Fibroblast of skin of right biceps (primary cell): ENCODE measurements at places on chromosomes 12 and 14.

GRCh38 chr14:105290621-105291346 lies 10.0 kb downstream of the BRF1 start:
- DNase-seq = no peak

DNA sequence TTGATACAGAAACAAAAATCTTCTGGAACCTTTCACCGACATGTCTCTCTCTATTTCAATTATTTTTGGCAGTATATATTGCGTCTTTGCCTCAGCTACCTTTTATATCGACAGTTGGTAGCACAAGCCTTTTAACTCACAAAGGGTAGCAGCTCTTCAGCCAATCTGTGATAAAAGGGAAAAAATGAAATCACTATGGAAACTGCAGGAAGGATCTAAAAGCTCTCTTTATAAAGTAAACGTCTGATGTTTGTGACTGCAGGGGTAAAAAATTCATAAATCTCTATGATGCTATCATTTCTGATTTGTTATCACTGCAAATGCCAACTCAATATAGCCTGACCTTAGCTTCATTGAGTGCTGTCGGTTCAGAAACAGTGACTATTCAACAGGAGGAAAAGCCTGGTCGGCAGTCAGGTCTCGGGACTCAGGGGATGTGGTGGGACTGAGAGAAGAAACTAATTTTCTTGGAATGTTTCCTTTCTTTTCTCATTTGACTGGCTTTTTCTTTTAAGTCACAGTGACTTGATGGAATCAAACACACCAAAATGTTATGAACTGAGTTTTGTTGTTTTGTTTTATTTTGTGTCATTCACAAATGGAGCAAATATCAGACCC lies 5.9 kb upstream of the RMST start:
- no peak for DNase-seq

GRCh38 chr12:109717390-109718357 lies 4.0 kb downstream of the FAM222A start:
- no peak for DNase-seq

GRCh38 chr14:38078393-38078792 lies 129.3 kb upstream of the SSTR1 start:
- DNase-seq = no peak

- DNase-seq = no peak
These were observed 23.2 kb downstream of the CFL2 start for GRCh38 chr14:34691206-34691605.

- DNase-seq = peak; percentile 86
These were observed 195.3 kb upstream of the IGF1 start for GRCh38 chr12:102675672-102676071.

- peak; percentile 16 for DNase-seq
These were observed 94.0 kb downstream of the TMX1 start for GRCh38 chr14:51333901-51334521.

- DNase-seq = peak; percentile 10
These were observed 461 bp downstream of the SLC8A3 start for GRCh38 chr14:70188322-70188658.

DNA sequence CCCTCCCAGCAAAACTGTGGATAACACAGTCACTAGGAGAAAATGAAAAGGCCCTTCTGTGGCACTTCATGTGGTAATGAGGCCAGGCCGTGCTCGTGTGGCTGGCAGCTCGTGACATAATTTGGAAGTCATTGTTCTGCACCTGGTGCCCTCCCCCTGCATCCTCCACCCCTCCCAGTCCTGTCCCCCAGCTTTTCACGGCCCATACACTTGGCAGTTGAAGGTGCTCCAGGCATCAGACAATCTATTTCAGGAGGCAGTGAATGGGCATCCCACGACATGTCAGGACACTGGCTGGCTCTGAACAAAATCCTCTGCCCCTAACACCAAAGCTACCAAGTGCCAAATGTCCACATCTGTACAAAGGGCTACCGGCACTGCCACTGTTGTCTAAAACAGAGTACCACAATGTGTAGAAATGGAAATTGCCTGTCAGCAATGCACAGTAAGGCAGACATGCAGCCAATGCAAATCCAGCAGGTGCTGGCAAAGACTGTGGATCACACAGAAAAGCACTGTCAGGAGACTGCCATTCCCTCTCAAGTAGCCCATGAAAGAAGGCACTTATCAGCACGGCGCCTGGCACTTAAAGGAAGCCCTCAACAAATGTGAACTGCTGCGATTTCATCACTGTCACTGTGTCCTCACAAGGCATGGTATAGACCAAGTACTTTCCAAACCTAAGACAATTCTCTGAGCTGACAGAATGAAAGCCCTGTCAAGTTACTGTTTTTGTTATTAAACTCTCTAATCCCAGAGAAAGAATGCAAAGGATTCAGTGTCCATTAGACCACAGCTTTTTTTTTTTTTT lies 39.1 kb downstream of the CORO1C start:
- peak; percentile 53 for DNase-seq

DNA sequence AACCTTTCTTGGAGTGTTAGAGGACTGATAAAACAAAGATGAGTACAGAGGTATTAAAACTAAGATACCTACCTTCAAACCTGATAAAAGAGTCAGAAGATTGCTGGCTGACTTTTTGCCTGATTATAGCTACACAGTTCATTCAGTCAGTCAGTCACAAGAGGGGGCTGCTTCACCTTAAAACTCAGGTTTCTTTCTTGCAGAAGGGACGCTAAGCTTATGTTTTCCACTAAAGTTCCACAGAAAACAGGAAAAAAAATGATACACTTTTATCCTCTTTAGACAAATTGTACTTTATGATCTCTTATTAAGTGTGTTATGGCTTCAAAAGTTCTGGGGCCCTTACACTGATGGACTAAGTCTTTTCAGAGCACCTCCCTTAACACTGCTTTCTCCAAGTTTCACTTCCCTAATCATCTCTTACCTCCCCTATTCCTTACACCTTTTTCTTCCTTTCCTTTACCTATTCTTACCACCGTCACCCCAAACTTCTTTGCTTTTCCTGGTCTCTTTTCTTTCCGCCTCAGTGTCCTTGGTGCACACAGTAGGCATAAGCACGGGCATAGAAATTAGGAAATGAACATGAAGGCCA lies 448.7 kb upstream of the OR4E1 start:
- no peak for DNase-seq

DNA sequence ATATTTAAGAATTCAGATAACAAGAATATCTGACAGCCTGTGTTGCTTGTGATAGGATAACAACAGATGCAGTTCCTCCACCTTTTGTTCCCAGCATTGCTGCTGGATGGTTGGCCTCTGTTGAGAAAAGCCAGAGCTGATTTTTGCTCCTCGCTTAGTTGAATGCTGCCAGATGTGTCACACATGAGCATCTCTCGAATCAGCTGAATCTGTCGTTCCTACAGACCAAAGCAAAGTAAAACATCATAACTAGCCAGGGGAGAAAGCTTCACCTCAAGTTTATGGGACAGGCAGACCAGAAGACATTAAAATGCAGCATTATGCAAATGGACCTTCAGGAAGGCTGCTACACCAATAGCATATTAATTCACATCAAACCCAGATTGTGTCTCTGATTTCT lies 20.1 kb downstream of the RACGAP1 start:
- no peak for DNase-seq

- no peak for DNase-seq
These were observed 158.6 kb upstream of the CCND2 start for GRCh38 chr12:4114986-4115385.

GRCh38 chr14:94132285-94132887 lies 3.0 kb upstream of the IFI27L2 start:
- peak; percentile 66 for DNase-seq

- no peak for DNase-seq
These were observed 645 bp downstream of the KITLG start for GRCh38 chr12:88579601-88580050.
